Lower leg skin (tissue), 4 donors: ENCODE measurements at places on chromosomes 3 and 15.

GRCh38 chr15:52289629-52290081 lies 5.9 kb downstream of the MYO5C start:
- DNase-seq: no peak

GRCh38 chr3:172061724-172062184 lies 22.4 kb downstream of the FNDC3B start:
- no peak for DNase-seq

GRCh38 chr3:67484085-67484484 lies 170.3 kb downstream of the SUCLG2 start:
- DNase-seq: no peak

DNA sequence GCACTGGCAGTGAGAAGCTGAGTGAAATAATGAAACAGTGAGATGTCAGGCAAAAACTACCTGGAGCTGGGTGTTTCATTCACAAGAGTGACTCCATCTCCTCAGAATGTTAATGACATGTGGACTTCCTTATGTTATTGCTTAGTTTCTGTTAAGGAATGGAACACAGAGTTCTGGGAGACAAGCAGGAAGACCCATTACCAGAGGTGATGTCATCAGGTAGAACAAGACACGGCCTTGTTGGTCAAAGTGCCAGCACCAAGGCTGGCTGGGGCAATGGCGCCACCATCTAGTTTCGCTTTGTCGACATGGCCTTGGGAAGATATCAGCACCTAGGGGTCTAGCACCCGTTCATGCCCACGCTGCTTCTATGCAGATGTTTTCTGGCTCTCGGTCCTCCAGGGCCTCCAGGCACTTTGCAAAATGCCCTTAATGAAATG lies 252.2 kb downstream of the FAM43A start:
- DNase-seq: no peak

DNA sequence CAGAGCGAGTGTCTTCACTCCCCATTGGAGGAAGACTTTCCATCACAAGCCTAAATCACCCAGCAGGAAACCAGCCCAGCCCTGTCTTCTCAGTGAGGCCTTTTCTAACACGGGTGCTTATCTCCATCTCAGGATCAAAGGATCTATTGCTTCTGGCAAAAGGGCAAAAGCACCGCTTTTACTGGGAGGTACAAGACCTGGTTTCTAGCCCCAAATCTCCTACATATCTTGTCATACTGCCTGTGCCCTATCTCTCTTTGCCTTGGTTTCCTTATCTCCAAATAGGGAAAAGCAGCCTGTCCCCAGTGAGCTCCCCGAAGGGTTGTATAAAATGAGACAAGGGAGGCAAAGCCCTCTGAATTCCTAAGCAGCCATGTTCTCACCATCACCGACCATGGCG lies 5.2 kb downstream of the GLB1 start:
- DNase-seq: no peak

GRCh38 chr3:20022954-20023622 lies 11.0 kb upstream of the PP2D1 start:
- no peak for DNase-seq

GRCh38 chr3:117045143-117045542 lies 335.6 kb downstream of the TUSC7 start:
- DNase-seq: no peak

- no peak for DNase-seq
Measured at GRCh38 chr15:56887782-56888438, 30.5 kb upstream of the TCF12 start.

DNA sequence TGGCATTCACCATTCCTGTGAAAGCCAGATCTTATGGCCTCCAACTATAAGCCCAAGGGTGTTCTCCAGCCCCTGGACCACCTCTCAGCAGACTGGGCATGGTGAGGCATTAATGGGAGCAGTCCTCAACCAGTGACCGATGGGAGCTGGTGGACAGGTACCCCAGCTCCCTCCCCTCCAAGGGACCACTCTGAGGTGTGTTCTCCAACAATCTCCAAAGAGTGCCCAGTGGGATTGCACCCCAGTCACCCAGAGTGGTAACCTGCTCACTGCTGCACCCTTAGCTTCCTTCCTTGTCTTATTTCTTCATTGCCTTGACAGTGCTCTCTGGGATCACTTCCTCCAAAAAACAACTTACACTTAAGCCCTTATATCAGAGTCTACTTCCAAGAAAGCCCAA lies 8.2 kb upstream of the ITGA11 start:
- no peak for DNase-seq
